Epithelial cell of proximal tubule (primary cell): ENCODE measurements at places on chromosomes 13 and 19.

- no peak for DNase-seq
These were observed 63.7 kb downstream of the CRYL1 start for GRCh38 chr13:20461860-20462532.

DNA sequence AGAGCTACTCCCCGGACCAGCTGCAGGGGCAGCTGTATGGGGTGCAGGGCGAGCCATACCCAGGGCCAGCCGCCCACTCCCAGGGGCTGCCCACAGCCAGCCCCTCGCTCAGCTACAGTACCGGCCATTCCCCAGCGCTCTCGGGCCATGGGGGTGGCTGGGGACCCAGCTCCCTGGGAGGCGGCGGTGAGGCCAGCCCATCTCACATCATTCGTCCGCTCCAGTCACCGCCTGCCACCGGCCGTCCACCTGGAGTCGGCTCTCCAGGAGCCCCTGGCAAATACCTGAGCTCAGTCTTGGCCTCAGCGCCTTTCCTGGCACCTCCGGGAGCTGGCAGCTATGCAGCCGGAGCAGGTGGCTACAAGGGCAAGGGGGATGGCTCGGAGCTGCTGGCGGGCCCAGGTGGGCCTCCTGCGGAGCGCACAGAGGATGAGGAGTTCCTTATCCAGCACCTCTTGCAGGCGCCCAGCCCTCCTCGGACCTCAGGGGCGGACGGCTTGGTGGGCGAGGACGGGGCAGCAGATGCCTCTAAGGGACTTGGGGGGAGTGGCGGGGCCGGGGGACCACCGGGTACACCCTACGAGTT is 4.9 kb downstream of the PRR12 start:
- no peak for DNase-seq

DNA sequence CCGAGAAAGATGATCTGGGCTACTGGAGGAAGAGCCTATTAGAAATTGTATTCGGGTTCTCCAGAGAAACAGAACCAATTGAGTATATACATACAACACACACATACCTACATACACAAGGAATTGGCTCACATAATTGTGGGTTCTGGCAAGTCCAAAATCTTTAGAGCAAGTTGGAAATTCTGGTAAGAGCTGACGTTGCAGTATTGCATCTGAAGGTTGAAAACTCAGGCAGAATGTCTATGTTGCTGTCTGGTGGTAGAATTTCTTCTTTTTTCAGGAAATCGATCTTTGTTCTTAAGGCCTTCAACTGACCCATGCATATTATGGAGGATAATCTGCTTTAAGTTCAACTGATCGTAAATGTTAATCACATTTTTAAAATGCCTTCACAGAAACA is 15.5 kb upstream of the OLFM4 start:
- DNase-seq, result no peak

- DNase-seq, result no peak
These were observed 10.3 kb downstream of the ZNF787 start for GRCh38 chr19:56110515-56111448.

DNA sequence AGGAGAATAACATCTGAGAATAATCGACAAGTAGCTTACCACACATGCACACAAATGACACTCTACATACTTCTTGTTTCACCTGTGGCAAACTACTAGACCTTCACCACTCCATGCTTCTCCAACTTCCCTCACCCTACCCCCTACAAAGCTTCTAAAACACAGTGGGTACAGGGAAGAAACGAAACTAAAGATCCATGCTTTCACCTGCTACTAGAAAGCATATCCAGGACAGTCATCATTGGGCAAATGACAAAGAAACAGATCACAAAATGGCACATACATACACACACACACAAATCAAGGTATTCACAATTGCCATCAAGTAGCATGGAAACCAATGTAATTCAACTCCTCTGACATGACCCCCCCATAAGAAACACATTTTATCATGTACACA is 10.6 kb downstream of the BRD4 start:
- no peak for DNase-seq

GRCh38 chr13:89610331-89610730 is 1737.2 kb upstream of the MIR17HG start:
- no peak for DNase-seq

DNA sequence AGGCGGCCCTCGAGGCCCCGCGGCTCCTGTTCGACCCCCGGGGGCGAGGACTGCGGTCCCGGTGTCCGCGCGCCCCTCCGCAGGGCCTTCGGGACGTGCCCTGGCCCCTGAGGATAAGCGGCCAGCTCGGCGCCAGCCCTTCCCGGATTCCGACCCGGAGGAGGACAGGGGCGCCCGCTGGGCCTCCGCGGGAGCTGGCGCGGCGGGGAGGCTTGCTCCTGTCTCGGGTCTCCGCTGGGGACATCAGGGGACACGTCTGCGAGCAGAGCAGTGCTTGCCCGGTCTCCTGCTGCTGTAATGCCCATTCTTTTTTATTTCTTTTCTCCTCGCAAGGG is 829 bp downstream of the B3GLCT start:
- DNase-seq, result no peak

GRCh38 chr19:19657397-19657783 is 6.1 kb downstream of the ATP13A1 start:
- DNase-seq, result no peak

DNA sequence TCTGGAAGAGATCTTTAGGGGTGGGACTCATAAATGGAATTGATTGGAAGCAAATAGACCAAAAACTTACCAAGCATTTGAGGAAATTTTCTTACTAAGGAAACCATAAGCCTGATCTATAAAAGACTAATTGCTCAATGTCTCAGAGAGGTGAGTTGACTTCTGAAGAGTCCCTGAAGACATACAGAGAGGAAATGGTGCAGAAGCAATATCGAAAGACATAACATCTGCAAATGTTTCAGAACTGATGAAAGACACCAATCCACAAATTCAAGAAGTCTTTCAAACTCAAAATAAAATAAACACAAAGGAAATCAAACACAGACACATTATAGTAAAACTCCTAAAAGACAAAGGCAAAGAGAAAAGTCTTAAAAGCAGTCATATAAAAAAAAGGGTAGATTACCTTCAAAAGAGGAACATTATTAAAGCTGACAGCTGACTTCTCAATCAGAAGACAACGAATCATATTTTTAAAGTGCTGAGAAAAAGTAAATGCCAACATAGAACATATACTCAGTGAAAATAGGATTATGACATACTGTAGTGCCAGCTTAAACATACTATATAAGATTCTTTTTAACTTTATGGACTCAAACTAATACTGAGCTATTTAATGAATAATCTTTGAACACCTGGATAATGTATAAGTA is 45.4 kb upstream of the CALM3 start:
- DNase-seq, result no peak

DNA sequence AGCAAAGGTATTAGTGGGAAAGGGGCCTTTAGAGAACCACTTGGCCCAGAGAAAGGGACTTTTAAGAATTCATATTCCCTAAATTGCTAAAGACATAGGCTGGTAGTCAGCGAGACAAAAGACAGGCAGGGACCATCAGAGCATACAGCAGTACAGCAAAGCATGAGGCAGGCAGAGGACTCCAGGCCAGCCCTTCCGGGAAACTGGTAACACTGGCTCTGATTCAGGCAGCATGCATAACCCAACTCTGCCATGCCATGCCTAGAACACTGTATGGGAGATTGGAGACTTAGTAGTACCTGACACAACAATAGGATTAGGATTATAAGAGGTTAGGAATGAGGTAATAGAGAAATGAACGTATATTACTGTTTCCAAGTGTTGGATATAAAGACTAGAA is 34.9 kb downstream of the CAB39L start:
- no peak for DNase-seq

DNA sequence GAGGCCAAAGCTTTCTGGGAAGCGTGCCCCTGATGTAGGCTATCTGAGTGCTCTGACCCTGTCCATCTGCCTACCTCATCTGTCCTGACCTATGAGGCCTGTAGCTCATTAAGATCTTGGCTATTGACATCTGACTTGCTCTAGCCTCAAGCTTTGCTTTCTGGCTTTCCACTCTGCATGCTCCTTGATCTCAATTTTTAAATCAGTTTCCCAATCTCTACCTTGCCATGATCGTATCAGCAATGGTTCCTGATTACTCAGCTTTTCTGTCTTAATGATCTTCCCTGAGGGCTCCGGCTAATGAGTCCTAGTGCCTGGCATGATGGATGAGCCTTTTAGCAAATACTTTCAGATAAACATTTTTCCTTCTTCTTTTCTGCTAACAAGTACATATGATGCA is 262.0 kb downstream of the NDFIP2 start:
- no peak for DNase-seq

DNA sequence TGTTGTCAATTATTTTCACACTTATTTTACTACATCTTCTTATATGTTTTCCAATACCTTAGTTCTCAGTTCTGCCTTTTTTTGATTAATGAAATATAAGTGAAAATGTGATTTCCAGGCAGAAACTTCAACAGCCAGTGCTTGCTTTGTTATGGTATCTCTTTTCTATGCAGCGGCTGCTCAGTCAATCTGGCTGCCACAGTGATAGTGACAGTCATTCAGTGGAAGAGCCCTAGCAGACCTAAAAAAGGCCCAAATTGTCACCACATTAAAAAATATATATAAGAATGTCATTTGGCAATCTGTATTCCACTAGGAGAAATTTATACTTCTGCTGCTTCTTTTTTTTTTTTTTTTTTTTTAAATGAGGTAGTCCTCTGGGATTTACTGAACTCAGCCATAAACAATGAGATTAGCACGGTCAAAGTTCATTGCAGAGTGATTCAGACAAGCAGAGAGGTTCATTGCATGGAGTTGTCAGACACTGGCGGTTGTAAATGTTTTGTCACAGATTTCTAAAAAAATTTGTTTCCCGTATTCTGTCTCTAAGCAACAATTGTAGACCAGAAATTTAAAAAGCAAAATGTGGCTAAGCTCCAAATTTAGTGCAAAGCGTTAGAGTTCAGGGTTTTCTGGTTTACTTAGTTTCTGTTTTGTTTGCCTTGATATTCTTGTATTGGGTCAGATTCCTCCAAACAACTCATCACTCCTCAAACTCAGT is 94.7 kb upstream of the PRR20A start:
- DNase-seq, result no peak

- DNase-seq, result no peak
These were observed 4.1 kb upstream of the CIRBP start for GRCh38 chr19:1264801-1265614.

DNA sequence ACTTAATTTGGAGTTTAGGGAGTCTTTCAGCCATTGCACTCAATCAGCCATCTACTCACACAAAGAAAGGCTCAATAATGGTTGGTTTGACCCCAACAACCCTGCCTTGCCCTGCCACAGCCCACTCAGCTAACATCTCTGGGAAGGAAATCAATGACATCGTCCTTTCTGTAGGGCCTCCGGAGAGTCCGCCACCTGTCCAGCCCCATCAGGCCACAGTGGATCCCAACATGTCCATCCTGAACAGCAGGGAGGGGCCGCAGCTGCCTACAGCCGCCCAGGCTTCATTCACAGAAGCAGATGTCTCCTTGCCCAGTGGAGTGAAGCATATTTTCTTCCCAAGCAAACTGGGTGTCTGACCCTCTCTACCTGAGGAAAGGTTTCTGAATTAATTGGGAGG is 4.2 kb upstream of the CDX2 start:
- DNase-seq, result no peak

GRCh38 chr19:4849019-4849418 is 17.5 kb upstream of the TICAM1 start:
- DNase-seq, result no peak

GRCh38 chr19:52099497-52100138 is 4.1 kb upstream of the ZNF841 start:
- no peak for DNase-seq

DNA sequence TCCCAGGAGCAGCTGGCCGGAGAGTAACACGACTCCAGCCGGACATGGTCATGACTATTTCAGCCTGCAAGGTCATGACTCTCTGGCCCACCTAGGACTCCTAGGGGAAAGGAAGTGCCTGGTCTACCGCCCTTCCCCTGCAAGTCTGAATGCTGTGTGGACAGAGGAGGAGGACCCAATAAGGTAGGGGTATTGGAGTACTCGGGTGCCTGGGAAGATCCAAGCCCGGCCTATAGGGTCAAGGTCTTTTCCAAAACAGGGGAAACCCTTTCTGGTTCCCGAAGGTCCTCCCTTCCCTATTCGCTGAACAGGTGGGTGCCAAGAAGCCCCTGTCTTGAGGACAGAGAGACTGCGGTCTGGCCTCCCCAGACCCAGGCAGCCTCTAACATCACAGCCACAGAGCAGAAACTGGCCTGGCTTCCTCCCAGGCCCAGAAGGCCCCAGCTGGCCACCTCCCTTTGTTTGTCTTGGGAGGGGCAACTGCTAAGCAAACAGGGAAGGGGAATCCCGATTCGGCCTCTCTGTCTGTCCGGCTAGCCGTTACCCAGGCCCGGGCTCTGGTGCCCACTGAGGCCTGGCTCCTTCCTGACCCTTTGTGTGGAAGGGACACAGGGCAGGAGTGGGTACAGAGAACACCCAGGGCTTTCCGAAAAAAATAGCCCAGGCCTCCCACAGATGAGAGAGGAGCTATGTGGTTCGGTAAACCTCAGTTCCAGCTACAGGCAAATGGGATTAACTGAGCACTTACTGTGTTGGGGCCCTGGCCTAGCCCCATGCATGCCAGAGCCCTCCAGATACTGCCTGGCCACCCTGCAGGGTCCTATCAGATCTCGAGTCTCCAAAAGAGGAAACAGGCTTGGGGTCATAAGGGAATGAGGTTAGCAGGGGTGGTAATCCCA is 5.2 kb upstream of the GRAMD1A start:
- no peak for DNase-seq

DNA sequence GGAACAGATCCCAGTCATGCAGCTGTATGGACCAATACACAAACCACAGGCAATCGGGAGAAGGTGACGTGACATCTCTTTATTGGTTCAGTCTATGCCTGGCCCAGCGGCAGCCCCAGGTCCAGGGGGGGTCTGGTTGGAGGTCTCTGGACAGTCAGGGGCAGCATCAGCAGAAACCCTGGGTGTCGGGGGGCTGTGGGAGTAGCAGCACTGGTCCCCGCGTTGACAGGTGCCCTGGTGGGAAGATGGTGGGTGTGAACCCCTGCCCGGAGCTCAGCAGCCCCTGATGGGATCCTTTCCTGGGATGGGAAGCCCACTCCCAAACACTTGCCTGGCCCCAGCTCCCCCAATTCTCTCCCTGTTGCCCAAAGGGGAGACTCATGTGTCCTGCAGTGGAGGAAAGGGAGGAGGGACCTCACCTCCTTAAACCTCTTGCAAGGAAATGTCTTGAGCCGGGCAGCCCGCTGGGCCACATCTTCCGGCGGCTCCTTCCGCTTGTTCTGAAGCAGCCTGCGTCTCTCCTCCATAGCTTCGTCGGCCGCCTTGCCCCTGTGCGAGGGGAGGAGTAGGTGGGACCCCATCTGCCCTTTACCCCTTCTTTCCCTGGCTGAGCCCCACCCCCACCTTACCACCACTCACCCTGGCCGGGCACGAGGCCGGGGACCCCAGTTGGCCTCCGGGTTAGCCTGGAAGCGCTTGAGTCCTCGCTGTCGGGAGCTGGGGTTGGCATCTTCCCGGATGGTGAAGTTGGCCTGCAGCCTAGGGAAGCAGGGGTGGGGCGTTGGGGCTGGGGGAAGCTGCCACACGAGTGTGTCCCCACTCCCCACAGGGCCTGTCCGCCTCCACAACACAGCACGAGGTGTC is 2.4 kb upstream of the LYL1 start:
- no peak for DNase-seq

DNA sequence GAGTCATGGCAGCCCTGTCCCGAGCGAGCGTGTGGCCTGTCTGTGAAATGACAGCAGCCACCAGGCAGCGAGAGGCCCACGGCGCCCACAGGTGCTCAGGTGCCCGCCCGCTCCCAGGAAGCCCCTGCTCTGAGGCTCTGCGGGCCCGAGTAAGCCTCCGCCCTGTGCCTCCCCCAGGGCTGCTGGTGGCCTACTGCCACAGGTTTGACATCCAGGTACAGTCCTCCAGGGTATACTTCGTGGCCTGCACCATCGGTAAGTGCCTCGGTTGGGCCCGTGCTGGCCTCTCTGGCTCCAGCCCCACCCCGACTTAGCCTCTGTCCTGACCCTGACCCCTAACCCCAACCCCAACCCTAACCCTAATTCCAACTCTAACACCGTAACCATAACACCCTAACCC is 15.0 kb upstream of the TMPRSS9 start:
- no peak for DNase-seq
